Effector CD8-positive, alpha-beta T cell (primary cell): ENCODE measurements at places on chromosomes 4 and X.

- no peak for DNase-seq
Observed at GRCh38 chr4:153257151-153257620, 52.9 kb downstream of the TRIM2 start.

DNA sequence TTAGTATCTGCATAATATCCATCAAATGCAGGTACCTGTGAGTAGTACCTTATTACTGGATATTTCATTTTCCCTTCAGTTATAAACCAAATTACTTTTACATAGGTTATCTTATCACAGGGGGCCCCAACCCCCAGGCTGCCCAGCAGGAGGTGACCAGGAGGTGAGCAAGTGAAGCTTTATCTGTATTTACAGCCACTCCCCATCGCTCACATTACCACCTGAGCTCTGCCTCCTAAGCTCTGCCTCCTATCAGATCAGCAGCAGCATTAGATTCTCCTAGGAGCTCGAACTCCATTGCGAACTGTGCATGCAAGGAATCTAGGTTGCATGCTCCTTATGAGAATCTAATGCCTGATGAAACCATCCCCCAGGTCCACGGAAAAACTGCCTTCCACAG lies 6.3 kb downstream of the PRSS12 start:
- no peak for DNase-seq

GRCh38 chrX:54030329-54030728 lies 13.9 kb downstream of the PHF8 start:
- DNase-seq: no peak

DNA sequence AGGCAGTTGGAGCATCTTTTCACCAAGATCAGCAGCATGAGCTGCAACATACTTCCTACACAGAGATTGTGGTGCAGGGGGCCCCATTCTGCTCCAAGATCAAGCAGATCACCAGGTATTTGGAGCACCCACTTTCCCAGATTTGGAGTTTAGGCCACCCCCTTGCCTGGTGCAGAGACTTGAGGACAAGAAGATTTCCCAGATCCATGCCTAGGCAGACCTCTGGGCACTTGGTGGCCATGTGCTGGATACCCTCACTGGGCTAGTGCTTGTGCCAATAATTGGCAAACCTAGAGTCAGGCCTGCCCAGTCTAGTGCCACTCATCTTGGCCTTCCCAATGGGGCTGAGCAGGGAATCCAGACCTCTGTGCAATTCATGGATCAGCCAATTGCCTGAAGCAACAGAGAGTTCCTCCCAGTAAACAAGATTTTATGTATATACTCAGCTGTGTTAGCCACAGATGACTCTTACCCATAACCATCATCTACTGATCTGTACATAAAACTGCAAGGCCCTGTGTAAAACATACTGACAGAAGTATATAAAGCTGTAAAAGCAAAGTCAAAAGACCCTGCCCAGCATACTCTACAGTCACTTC lies 228.4 kb upstream of the EMCN start:
- no peak for DNase-seq

GRCh38 chrX:119488749-119489148 lies 20.5 kb downstream of the SLC25A5 start:
- peak; percentile 9 for DNase-seq

DNA sequence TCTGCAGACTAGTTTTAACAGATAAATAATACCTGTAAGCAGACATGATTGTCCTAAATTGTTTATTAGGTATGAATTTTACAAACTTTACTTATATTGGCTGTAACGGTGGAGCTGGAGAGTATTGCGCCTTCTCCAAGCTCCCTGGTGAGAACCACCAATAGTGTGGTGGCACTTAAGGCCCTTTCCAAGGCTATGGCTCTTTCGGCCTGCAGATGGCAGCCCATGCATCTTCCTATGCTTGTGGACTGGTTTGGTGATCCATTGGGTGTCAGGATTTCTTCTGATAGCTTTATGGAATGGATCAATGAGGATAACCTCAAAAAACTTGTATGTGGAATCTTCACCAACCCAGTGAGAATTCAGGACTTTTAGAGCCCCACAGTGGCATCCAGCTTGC lies 7.8 kb downstream of the LARP1B start:
- no peak for DNase-seq

DNA sequence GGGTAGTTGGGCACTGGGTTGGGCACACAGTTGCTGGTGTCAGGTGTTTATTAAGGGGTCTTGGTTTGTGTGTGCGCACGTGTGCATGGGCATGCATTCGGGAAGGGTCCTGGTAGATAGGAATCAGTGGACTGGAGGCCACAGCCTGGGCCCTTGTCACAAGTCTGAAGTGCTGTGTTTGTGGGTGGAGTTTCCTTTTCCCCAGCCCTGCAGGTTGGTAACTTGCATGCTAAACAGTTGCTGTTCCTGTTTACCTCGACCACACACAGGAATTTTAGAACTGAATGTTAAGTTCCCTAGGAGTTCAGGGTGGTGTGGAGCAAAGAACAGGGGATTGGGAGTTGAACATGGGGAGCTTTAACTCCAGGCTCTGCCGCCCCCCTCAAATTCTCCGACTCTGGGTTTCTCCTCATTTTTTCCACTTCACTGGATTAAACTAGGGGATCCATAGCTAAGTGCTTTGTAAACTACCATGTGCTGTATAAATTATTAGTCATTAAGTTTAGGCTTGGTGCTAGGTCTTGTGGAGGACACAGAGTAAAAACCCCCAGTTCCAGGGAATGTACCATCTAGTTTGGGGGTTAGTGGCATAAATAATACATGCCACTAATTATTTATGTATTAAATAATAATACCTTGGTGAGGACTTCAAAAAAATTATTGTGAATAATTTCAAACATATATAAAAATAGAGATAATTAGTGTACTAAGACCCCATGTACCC lies 49.0 kb downstream of the STARD8 start:
- no peak for DNase-seq

- DNase-seq: no peak
Observed at GRCh38 chr4:125739760-125740159, 425.0 kb downstream of the FAT4 start.
